NCI-H446 (cell line): ENCODE measurements at places on chromosomes 5 and 9.

GRCh38 chr5:43016217-43016779, 23.8 kb downstream of the ANXA2R start:
- no peak for DNase-seq

DNA sequence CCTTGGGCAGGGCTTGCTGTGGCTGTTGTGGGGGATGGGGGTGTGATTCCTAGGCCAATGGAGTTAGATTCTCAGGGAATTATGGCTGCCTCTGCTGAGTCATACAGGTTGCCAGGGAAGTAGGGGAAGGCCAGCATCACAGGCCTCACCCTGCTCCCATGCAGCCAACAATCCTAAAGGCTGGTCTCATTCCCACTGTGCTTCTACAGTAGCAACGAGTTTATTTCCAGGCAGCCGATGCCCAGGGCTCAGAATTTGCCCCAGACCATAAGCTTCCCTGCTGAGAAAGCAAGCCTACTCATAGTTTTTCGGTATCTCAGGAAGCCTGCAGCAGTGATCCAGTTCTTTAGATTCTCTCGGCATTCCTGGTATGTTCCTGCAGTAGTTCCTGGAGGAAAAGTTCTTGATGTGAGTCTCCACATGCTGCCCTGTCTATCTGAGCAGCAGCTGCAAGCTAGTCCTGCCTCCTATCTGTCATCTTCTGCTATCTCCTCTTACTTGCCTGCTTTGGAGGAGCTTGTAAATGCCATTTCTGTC, 59.3 kb upstream of the SELENOP start:
- no peak for DNase-seq

DNA sequence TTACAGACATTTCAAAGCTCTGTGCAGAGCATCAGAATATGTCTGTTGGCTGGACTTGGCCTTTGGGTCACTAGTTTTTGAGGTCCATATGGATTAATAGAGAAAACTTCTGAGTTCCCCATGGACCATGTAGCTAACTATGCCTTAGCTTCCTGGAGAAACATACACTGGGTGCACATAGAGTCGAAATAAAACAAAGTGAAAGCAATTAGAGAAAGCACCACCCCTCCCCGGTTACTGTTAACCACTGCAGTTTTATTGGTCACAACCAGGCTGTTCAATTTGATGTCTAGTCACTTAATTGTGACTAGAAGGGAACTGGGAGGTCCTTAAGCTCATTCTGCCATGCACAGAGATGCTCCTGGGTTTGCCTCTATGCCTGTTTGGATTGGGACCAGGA, 4.2 kb downstream of the FAM240B start:
- DNase-seq, result no peak

DNA sequence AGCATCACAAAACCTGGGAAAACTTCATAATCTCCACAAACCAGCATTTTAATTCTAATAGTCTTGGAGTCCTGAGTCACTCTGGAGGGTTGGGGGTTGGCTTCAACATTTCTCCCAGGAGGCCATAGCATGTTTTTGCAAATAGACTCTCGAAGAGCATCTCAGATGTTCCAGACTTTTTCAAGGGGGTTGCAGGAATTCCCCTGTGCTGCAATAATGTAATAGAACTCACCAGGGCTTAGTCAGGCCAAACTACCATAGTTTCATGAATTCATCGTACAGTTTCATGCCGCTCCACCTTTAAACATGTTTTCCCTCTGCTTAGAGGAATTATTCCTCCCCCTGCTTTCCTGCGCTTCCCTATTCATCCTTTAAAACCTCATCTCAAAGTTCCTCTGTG, 499.5 kb upstream of the KLF4 start:
- no peak for DNase-seq

DNA sequence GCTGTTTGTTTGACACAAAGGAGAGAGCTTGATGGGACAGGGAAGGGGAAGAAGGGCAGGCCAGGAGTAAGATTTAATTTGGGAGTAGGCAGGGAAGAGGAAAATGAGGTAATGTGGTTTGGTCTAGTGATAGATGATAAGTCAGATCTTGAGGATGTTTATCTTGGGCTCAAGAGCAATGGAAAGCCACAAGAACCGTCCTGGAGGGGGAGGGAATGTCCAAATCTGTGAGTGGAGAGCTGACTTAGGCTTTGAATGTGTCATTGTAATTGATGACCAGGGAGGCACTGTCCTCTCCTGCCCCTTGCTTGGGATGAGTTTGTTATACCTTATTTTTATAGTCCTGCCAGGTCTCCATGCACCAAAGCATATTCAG, 37.5 kb downstream of the MAMDC2 start:
- DNase-seq, result no peak

GRCh38 chr5:5195128-5195918, 55.2 kb downstream of the ADAMTS16 start:
- DNase-seq, result no peak

GRCh38 chr5:145939540-145940065, 3.2 kb downstream of the SH3RF2 start:
- no peak for DNase-seq

DNA sequence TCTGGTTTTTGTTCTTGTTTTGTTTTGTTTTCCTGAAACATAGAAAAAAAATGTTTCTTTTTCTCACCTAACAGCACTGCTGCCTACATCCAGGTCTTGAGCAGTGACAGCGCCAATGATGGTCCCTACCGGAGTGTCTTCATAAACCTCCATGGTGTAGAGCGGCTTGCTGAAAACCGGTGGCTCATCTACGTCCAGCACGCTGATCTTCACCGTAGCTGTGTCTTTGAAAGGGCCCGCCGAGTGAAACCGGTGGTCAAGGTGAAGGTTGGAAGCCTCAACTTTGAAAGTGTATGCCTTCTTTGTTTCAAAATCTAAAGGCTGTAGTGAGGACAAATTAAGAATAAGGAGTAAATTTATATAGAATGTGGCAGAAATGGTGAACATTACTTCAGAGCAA, 1051.0 kb downstream of the CDH12 start:
- DNase-seq, result no peak

GRCh38 chr5:160641405-160641804, 210.6 kb downstream of the ATP10B start:
- no peak for DNase-seq

DNA sequence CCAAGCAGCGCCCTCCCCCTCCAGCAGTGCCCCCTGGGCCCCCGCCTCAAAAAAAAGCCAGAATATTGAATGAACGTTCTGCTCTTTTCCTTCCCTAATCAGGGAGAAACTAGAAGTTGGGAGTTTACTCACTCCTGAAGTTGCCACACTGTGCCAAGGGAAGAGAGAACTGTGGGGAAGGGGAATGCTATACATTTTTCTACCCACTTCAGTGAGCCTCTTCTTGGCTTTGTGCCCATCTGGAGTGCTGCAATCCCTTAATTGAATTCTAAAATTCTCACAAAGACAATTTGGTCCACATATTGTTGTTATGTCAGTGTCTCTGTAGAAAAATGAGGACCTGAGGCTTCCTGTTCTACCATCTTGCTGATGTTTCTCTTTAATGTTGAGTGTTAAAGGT, 443.7 kb downstream of the DIRAS2 start:
- DNase-seq, result no peak

GRCh38 chr9:32502464-32502863, 23.5 kb downstream of the RIGI start:
- peak; percentile 56 for DNase-seq

DNA sequence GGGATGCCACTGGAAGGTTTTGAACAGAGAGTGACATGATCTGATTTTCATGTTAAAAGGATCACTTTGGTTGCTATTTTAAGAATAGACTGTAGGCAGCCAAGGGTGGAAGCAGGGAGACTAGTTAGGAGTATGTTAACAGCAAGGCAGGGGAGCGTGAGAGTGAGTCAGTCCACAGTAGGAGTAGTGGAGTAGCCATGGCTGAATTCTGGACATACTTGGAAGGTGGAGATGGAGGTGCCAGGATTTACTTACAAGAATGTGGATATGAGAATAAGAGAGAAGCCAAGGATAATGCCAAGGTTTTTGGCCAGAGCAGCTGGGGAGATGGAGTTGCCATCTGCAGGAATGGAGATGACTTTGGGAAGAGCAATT, 118.8 kb downstream of the GALNT10 start:
- no peak for DNase-seq

GRCh38 chr5:125890511-125890931, 532.7 kb upstream of the GRAMD2B start:
- DNase-seq, result no peak

DNA sequence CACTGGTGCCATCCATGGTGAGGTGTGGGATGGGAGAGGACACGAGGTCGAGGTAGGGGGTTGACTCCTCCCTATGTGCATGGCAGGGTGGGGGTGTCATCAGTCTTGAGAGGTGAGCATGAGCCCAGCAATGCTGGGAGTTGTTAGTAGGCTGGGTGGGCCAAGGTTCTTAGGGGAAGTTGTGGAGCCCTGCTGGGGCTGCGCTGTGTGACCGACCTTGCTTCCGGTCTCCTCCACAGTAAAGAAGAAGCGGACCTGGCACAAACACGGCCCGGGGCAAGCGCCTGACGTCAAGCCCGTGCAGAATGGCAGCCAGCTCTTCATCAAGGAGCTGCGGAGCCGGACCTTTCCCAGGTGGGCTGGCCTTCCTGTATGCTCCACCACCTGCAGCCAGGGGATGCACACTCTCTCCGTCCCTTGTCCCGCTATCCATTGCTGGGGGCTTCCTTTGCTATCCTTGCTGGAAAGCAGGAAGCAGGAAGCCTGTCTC, 59.8 kb downstream of the PHF2 start:
- no peak for DNase-seq

DNA sequence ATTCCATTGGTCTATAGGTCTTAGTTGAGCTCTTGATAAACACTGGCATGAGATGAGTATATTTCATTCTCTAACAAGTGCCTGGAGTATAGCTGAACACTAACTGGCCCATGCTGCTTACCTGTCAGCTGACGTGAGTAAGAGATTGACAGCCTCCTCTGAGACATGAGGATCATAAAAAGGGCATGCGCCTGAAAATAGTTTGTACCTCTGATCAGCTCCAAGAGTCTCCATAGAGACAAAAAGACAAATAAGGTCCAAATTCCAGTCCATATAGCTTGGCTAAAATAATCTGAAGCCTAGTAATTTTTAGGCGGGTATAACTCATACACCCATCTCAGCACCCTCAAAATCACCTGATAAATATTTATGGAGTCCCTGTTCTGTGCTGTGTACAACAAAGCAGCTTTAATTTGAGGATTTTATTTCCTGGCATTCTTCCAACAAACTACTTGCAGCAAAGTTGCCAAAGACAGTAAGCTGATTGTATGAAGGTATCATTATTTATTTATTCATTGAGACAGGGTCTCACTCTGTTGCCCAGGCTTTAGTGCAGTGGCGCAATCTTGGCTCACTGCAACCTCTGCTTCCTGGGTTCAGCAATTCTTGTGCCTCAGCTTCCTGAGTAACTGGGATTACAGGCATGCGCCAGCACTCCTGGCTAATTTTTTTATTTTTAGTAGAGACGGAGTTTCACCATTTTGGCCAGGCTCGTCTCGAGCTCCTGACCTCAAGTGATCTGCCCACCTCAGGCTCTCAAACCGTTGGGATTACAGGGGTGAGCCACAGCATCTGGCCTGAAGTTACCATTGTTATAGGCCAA, 16.2 kb upstream of the FSD1L start:
- DNase-seq, result no peak

DNA sequence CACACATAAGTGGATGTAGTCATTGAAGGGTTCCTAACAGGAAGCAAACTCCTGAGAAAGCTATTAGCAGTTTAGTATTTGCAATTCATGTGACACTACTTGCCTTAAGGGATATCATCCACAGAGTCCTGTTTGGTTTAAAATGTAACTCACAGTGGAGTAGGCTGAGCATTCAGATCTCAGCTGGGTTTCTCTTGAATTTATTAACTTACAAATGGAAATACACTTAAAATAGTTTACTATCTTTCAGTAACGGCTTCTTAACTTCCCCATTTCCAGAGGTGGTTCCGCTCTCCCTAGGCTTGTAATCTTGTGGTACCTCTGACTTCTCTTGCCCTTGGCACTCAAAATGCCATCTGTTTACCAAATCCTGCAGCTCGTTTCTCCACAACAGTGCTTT, 660.7 kb upstream of the ADAMTS16 start:
- no peak for DNase-seq

- DNase-seq, result no peak
Measured at GRCh38 chr5:74632947-74633356, 7.6 kb downstream of the ENC1 start.

DNA sequence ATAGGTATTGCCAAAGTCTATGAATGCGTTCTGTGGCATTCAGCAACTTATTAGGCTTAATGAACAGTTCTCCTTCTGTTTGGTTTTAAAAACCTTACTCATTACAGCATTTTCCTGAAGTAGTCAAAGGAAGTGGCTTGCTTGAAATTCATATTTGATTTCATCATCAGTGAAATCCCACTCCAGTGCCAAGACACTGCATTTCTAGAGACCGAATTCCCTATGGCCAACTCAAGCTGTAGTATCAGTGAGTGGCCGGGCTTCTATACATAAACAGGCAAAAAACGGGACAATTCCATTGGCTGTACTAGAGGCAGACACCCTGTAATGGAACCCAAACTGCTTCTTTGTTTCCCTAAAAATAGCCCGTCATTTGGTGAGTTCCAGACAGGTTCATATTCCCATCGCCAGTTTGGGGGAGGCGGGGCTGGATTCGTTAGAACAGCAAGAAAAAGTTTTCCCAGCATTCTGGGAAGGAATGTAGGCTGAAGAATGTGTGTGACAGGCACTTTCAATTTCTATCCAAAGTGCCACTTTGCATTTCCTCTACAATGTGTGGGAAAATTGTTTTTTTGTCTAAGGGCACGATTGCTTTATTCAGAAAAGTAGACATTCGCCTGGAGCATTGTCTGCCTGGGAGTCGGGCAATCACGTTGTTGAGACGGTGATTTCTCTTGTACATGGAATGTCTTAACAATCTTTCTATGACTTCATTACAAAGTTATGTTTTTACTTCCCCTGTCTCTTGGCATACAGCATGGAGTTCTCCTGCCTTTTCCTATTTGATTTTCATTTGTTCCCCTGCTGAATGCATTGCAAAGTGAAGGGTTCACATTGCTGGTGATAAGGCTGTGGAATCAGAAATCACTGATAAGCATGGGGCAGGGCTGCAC, 141.8 kb upstream of the MAST4 start:
- DNase-seq, result no peak

DNA sequence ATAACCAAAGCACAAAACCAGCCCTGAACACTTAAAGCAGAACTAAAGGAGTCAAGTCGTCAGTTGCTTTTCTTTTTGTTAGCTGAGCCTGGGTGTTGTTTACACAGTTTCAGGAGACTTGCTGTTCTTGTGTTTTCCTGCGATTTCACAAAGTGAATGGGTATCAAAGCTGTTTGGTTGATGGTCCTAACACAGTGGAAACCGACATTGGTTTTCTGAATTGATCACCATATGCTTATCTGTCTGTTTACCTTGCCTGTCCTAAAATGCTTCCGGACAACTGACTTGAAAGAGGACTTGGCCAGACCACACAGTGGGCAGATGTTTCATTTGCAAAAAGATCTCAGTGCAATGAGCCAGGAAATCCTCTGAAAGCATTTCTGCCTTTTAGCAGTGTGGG, 676.4 kb downstream of the PRELID2 start:
- DNase-seq, result no peak
